ENCODE measurements at places on chromosomes 4 and X.

DNA sequence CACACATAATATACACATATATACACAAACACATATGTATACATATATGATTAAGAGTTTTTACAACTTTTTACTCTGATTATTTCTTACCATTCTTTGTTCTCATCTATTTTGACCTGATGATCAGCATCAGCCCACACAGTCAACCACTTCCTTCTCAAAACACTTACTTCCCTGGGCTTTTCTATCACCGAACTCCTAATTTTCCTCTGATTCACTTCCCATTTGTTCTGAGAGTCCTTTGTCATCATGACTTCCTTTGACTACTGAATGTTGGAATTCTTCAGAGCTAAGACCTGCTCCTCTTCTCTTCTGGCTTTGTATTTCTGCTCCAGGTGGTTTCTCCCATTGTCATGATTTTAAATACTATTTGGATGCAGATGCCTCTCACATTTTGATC, 209.5 kb upstream of the AFF2 start:
- no peak for DNase-seq

GRCh38 chr4:151438154-151438553, 29.2 kb downstream of the FHIP1A start:
- no peak for DNase-seq

DNA sequence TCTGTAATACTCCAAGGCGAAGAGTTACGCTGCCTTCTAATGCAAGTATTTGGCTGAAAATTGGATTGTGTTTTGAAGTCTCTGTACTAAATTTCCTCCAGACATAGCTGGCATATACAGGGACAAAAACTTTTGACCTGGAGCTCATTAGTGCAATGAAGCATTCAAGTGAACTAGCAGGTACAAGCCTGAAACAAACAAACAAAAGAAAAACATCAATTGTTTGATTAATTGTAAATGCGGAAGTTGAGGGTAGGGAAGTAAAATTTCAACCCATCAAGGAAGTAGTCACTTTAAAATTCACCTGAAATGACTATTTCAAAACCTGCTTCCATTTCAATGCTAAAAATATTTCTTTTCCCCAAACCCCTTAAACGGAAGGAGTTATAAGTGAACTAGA, 516.3 kb upstream of the ATOH1 start:
- no peak for DNase-seq

DNA sequence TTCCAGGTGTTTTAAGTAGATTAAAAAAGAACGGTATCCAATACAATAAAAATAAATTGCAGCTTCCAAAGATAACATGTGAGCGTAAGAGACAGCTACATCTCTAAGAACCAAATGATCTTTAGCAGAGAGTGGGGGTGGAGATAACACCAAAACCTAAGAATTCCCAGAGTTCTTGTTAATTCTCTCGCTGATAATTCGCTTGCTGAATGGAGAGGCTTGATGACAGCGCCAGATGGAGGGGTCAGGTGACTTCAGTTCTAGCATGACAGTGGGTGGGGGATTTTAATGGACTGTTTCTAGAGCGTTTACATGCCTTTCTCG, 2.3 kb downstream of the CLCN4 start:
- DNase-seq = no peak

DNA sequence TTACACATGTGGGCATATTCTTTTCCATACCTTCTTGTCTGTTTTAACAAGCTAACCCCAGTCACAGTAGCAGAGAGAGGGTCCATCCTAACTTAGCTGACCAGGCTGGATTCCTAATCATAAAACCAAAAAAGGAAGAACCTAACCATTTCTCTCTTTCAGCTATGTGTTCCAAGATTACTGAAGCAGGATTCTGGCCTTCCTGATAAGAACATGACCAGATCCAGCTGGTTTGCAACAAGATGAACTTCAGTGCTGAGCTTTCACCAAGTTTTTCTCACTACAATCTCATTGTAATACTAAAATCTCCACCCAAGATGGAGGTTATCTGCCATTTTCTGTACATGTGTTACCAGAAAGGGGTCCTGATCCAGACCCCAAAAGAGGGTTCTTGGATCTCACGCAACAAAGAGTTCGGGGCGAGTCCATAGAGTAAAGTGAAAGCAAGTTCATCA, 20.4 kb upstream of the UBA6 start:
- DNase-seq = no peak

DNA sequence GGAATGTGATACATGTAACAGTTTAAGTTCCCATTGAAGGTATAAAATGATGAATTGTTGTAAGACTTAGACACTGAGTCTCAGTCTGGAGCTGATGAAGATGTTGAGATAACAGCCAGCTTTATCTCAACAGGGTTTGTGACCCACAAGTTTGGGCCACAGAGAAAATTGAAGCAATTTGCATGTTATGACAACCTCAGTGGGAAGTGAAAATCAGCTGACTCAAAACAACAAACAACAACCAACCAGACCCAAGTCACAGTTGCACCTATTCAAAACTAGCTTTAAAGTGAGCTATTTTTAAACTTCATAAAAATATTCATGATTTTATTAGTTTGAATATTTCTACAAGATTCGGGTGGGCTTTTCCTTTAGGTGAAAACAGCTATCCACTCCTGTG, 8.0 kb downstream of the SFRP2 start:
- no peak for DNase-seq

DNA sequence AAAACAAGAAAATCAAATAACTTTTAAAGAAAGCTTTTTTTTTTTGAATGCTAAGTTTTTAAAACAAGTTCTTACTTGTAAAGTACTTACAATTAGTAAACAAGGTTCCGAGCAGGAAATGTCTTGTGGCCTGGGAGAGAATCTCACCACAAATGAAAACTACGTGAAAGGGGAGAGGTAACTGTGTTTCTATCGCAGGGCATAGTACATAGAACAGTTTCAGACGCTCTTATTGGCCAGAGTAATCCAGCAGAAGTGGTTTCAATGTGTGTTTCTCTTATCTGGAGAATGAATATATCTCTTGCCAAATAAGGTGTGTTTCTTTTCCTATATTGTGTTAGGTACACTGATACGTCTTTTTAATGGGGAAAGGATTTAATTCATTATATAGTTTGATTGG, at the start of gene PLAC8:
Gene PLAC8 (minus strand): TSS at position 154 of the 400 bp plus-strand sequence. CDS start 6,808 bp downstream, outside the sequence.
- no peak for DNase-seq
